ENCODE measurements at places on chromosomes 11 and 22.

- no peak for DNase-seq
Observed at GRCh38 chr11:42315267-42315666, 855.8 kb upstream of the LRRC4C start.

GRCh38 chr11:86800960-86801272 is 574 bp downstream of the PRSS23 start:
- DNase-seq = no peak

GRCh38 chr11:122339436-122340060 is 223.5 kb upstream of the BLID start:
- no peak for DNase-seq

- peak; percentile 77 for DNase-seq
Observed at GRCh38 chr11:45843158-45843924, 3.9 kb upstream of the CRY2 start.

DNA sequence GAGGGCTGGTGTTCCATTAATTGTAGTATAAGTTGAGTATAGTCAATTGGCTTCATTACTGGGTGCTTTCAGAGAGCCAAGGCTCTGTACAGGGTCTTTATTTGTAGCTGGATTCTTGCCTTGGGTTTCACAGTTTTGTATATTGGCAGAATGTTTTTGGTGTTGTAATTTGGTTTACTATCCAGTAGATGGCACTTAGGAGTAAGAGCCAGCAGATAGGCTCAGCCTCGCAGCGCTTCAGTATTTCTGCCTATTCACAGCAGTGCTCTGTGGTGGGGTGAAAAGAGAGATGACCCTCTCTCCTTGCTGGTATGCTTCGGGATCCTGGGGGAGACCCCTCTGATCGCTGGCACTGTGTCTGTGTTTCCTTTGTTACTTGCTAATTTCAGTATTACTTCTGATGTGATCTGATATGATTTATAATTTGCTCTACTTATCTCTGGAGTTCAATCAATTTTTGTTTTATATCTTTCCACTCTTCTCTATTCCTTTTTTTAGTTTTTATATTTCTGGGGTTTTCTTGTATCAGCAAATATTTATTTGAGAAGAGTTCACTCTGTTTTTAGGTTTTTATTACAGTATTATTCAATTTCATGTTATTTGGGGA is 52.2 kb downstream of the ANO5 start:
- DNase-seq = no peak

DNA sequence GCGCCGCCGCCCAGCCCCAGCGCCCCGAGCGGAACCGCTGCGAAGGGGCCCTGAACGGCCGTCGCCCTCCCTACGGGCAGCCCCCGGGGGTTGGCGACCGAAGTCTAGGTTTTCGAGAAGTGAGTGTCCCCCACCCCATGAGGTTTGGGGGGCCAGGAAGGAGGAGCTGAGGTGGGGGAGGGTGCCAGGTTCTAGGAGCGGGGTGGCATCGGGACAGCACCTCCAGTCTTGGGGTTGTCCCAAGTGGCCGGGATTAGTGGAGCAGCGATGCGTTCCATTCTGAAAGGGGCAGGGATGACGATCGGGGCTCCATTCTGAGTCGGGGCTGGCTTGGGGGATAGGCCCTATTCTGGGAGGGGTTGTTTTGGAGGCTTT is 408 bp downstream of the PPP2R5B start:
- DNase-seq = no peak
